ENCODE measurements at places on chromosomes 7 and 10.

- DNase-seq, result no peak
These were observed 72.0 kb upstream of the MACROH2A2 start for GRCh38 chr10:69980672-69981071.

DNA sequence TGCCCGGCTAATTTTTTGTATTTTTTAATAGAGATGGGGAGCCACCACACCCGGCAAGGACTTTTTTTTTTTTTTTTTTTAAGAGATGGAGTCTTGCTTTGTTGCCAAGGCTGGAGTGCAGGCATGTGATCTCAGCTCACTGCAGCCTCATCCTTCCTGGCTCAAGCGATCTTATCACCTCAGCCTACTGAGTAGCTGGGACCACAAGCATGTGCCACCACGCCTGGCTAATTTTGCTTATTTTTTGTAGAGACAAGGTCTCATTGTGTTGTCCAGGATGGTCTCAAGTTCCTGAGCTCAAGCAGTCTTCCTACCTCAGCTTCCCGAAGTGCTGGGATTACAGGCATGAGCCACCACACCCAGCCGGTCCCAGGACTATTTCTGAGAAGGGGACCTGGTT, 9.3 kb upstream of the MCU start:
- DNase-seq, result no peak

DNA sequence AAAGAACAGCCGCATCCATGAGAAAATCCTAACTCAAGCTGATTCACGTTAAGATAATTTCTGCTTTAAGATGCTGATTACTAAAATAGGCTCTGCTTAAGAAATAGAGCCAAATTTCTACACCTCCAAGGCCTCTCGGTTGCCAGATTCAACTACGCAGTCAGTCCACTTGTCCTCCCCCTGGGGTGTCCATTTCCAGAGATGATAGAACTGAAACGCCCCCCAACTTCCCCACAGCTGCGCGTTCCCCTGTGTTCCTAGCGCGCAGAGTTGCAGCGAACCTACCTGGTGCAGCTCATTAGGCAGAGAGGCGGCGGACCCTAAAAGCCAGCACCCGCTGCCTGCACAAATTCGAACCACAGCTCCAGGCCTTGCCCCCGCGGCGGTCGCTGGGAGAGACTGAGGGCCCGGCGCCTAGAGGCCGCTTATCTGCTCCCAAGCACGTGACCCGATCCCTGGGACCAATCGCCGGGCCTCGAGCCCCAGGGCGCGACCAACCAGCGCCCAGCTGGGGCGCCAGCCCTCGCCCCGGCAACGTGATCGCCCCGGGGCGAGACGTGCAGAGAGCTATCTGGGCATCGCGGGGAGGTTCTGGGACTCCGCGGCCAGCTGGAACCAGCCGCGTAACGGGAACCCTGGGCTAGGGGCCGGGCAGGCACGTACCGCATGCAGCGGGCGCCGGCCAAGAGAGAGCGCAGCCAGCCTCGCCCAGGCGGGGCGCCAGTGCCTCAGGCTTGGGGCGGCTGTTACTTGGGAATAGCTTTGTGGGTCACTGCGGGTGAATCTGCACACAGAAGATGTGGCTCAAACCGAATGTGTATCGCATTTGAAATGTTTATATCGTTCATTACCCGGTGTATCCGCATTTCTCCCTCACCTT, at the start of gene PPP1R3C:
Gene PPP1R3C (minus strand): TSS at position 401 of the 880 bp plus-strand sequence. CDS start 102 bp downstream, at position 299.
- no peak for DNase-seq

GRCh38 chr10:16776896-16777295, 40.3 kb downstream of the RSU1 start:
- no peak for DNase-seq

- no peak for DNase-seq
These were observed 1.4 kb upstream of the SH3PXD2A start for GRCh38 chr10:103856797-103857170.

- no peak for DNase-seq
These were observed 140.8 kb downstream of the ETV1 start for GRCh38 chr7:13848681-13849131.

DNA sequence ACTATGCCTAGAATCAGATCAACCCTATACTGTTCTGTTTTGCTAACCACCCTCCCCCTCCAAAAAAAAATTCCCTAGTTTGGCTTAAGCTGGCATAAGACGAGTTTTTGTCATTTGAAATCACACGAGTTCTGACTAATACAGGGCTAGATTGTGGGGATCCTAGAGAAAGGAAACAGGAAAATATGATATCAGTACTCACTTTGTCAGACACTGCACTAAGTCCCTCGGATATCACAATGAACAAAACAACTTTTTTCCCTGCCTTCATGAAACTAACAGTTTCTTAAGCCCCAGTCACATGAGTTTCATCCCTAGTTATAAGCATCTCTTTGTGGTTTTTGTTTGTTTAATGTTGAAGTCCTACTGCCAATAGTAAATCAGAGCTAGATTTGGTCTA, 118.5 kb downstream of the ITGB8 start:
- DNase-seq, result no peak

GRCh38 chr7:122790132-122790531, 87.4 kb upstream of the RNF148 start:
- DNase-seq, result no peak

DNA sequence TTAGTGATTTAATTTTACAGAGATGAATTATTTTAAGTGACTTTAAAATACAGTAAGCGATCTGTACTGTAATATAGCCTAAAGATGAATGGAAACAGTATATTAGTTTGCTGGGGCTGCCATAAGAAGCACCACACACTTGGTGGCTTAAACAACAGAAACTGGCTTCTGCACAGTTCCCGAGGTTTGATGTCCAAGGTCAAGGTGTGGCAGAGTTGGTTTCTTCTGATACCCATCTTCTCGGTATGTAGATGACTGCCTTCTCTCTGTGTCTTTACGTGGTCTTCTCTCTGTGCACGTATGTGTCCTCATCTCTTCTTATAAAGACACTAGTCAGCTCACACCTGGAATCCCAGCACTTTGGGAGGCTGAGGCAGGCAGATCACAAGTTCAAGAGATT, 64.0 kb upstream of the KMT2E start:
- no peak for DNase-seq

DNA sequence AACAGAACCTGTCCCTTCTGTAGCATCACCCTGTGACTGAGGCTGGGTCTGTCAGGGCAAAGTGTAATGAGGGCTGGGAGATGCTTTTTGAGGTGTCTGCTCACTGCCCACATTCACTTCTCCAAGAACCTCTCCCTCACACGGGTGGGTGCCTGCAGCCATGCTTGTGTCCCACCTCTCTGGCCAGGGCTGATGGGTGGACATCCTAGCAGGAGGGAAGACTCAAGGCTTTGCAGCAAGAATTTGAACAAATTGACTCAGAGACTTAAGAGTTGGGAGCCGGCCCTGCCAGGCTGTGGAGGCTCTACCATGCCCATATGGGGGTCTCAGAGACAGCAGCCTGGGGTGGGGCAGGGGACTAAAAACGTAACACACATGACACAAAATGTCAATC, 33.4 kb downstream of the GOLGA7B start:
- no peak for DNase-seq

- no peak for DNase-seq
These were observed 17.5 kb upstream of the CACNB2 start for GRCh38 chr10:18122753-18123152.

- DNase-seq, result no peak
These were observed 19.4 kb downstream of the ZFAND2A start for GRCh38 chr7:1140476-1141104.

DNA sequence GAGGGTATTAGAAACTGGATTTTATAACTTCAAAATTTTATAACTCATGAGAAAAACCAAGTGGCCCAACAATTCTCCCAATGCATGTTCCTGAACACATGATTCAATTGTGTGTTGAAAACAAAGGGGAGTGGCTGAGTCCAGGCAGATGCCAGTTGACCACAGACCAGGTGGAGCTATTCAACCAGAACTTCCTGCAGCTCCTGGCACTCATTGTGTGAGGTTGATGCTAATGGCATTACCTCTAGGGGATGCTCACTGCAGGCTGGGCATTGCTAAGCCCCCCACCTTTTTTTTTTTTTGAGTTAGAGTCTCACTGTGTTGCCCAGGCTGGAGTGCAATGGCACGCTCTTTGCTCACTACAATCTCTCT, 20.3 kb downstream of the MYOF start:
- no peak for DNase-seq

DNA sequence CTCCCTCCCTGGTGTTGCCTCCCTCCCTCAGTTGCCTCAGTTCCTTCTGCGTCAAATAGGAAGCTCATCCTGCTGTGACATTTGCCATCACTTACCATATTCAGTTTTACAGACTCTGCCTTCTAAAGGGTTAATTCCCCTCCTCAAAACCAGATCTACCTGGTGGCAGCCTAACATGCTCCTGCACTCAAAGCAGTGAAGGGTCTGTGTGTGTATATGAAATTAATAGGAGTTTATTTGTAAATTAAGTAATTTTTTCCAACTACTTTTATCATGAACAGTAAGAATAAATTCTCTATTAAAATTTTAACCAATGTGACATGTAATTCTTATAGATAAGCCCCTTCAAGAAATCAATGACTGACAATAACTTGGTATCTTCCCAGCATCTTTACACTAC, 158.6 kb upstream of the INSYN2A start:
- no peak for DNase-seq

GRCh38 chr10:8840356-8840755, 785.9 kb downstream of the GATA3 start:
- no peak for DNase-seq

GRCh38 chr7:151013733-151014497, 10.4 kb downstream of the ATG9B start:
- DNase-seq, result peak; percentile 73

Data from stimulated activated CD4-positive, alpha-beta T cell treated with anti-CD3 and anti-CD28 coated beads, Interleukin-2, amount 100 ng/mL, for 4 hours (primary cell).